ENCODE measurements at places on chromosomes 1 and 21.

- DNase-seq, result peak; percentile 28
Observed at GRCh38 chr1:26677306-26678115, 18.3 kb upstream of the ARID1A start.

DNA sequence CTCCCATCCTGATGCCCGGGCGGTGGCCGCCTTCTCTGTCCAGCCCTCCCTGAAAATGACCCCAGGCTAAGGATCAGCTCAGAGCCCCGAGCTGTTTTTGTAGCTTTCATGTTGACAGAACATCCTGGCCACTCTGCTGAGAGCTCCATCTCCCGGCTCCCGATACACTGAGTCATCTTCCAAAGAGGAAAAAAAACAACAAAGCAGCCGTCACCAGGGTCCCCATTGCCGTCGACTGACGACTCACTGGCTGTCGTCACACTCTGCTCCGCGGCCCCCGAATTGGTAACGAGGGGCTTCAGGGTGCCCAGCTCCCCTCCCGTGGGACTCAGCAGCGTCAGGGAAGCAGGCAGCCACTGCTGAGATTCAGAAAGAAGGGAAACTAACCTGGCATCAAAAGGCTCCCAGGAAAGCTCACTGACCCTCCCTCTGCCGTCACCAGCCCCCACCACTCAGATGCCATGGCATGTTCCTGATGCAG is 67.2 kb downstream of the CD46 start:
- no peak for DNase-seq

- DNase-seq, result no peak
Observed at GRCh38 chr1:165610866-165611265, 20.2 kb upstream of the MGST3 start.

- no peak for DNase-seq
Observed at GRCh38 chr1:169161496-169162194, 55.2 kb downstream of the ATP1B1 start.

DNA sequence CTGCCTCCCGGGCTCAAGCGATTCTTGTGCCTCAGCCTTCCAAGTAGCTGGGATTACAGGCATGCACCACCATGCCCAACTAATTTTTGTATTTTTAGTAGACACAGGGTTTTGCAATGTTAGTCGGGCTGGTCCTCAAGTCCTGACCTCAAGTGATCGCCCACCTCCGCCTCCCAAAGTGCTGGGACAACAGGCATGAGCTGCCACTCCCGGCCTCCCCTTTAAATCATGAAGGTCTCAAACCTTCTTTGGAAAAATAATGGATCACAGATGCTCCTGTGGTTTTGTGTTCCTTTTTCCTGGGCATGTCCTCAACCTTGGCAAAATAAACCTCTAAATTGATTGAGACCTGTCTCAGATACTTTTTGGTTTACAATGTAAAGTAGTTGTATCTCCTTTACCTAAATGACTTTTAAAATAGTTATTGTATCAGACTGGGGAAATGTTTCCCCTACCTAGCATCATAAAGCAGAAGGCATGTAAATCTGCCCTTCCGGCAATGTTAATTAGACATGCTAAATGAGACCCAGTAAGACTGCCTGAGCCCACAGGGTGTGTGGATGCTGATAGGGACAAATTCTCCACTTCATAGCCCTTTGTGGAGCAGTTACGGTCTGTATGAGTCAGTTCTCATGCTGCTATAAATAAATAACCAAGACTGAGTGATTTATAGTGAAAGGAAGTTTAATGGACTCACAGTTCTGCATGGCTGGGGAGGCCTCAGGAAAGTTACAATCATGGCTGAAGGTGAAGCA is 27.8 kb downstream of the CBR1 start:
- no peak for DNase-seq

DNA sequence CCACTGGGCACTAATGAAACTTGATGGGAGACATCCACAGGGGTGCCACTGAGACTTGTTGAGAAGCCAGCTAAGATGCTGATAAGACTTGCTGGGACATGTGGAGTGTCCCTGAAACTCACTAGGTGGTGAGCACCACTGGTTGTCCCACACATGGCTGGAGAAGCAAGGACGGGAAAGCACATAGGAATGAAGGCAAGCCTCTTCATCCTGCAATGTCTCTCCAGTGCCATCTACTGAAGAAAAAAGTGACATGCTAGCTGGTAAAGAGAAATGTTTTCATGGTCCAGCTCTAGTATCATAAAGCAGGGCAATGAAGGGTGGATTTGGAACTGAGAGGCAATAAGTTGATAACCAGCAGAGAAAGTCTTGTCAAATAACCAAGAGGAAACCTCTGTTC is 283.0 kb downstream of the PAPPA2 start:
- no peak for DNase-seq

DNA sequence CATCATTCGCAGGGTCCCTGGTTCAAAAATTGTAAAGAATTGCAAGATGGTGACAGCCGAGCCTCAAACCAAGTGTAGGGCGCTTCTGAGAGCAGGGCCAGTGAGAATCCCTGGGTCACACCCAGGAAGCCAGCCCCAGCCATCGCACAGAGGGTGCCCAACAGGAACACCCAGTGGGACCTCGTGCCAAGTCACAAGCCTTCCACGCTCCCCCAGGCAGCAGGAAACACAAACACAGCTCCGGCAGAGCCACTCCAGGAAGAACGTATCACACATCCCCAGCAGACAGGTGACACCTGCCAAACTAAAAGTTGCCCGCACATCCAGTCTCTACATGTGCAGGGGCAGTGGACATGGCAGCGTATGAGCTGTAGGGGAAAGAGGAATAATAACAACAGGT is 20.2 kb downstream of the DHRS3 start:
- no peak for DNase-seq

GRCh38 chr21:32298148-32298559 is 501 bp upstream of the MRAP start:
- no peak for DNase-seq

DNA sequence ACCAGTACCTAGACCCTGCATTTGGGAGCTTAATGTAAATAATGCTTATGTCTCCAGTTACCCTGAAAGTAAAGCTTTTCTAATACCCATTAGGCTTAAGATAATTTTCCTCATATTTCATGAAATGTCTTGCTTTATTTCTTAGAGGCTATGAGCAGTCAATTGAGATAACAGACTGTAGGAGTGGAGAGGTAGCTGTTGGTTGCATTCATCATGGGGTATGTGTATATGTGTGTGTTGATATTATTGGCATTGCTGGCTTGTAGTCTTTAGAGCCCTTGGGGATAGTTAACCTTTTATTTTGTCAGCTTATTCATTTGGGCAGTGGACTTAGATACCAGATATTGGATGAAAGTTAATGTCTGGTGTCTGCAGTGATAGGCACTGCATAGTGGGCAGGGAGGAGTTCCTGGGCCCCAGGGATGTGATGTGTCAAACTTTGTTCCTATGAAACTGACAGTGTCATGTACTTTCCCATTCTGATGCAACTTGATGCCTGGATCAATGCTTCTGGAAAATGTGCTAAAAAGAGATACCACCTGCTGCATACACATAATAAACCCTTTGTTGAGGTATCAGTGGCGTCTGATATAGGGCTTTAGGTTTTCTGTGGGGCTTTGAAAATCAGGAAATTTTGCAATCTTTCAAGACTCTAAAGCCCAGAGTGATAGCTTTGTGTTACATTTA is 83.9 kb downstream of the MAST2 start:
- no peak for DNase-seq

- DNase-seq, result no peak
Observed at GRCh38 chr1:231162297-231162969, 575 bp downstream of the TRIM67 start.

- DNase-seq, result no peak
Observed at GRCh38 chr1:67137307-67137753, 2.6 kb upstream of the C1orf141 start.

DNA sequence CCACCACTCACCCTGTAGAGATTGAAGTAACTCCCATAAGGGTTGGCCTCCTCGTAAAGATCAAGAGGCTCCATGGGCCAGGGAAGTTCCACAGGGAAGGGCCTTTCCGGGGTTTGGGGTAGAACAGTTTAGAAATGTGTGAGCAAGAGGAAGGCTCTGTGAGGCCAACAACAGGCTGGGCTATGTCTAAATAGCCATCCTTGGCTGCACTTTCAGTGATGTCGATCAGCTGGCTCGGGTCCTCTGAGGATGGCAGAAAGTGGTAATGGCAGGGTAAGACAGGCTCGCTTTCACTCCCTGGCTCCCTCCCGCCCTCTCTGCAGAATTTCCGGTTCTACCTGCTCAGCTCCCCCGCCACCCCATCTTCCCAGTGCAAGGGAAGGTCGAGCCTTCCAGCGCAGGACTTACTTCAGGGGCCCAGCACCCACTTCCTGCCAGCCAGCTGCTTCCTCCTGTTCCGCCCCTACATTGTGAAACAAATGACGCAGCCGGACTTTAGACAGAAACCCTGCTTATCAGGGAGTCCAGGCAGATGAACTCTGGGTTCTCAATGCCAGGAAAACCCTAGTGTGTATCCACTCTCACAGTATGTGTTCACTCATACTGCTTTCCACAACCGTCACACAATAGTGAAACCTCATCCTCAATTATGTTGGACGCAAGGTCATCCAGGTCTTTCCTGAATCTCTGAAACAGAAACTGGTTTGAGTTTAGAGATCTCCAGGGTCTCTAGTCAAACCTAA is 7.3 kb downstream of the F11R start:
- DNase-seq, result peak; percentile 27

DNA sequence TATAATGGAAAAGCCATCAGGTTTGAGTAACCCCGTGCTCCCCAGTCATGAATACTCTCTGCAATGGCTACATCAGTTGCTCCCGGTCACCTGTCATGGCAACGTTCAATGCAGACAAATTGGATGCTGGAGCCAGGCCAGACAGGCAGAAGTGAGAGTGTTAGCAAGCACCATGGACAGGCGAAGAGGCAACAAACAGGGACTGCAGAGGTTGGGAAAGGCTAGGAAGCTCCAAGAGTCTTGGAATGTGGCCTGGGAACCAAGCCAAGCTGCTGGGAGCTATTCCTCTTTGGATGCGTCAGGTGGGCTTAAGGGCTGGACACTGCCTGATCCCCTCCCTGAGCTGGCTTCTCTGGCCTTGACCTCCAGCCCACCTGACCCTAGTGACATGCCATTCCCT is 102.9 kb downstream of the ACTL8 start:
- DNase-seq, result no peak

DNA sequence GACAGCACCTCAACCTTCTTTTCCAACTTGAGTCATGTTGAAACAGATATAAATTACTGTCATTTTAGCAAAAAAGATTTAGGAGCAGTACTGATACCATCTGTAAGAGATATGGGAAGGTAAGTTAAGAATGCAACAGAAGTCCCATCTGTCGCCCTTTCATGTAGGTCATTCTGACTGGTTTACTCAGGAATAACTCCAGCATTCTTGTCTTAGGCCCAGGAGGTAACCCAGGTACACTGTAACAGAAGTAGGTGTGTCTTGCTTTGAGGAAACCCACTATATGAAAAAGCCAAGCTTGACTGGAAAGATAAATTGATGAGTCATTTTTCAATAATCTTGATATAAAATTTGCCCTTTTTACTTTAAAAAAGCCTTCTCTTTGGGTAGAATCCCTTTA is 35.4 kb downstream of the PGM1 start:
- no peak for DNase-seq

- no peak for DNase-seq
Observed at GRCh38 chr1:232017057-232017456, 390.5 kb downstream of the DISC1 start.

- DNase-seq, result no peak
Observed at GRCh38 chr1:55572878-55573734, 357.9 kb upstream of the USP24 start.

Measured in effector memory CD4-positive, alpha-beta T cell (primary cell).